IPS DF 6.9 (cell line): ENCODE measurements at places on chromosomes 11 and 22.

GRCh38 chr11:125414121-125414520 is 81.9 kb downstream of the FEZ1 start:
- no peak for DNase-seq

GRCh38 chr22:38820020-38820419 is 23.8 kb downstream of the NPTXR start:
- no peak for DNase-seq

DNA sequence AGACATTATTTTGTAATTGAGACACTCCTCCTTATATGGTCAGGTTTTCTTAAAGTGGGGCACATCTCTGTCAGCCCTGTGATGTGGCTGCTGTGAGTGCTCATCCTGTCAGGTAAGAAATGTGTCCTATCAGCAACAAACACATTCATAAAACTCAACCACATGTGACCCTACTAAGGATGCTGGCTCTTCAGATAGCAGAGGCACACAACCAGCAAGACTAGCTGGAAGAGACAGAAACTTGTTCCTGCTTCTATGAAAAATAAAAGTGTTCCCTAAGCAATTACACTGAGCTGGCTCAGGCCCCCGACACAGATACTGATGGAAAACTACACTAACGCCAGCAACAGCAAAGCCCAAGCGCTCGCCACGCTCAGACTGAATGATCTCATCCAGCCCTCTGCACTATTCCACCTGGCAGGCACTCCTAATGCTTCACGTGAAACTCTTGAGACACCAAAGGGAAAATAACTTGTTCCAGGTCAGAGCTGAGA is 49.8 kb upstream of the CYP2D6 start:
- no peak for DNase-seq

- no peak for DNase-seq
These were observed 92.5 kb downstream of the TMPRSS5 start for GRCh38 chr11:113613619-113614018.

GRCh38 chr22:17705951-17706900 is 67.7 kb downstream of the BCL2L13 start:
- peak; percentile 13 for DNase-seq
